Muscle of leg (tissue), 16 donors: ENCODE measurements at places on chromosomes 1 and 21.

GRCh38 chr21:29181799-29182470, 51.5 kb downstream of the MAP3K7CL start:
- DNase-seq = peak; percentile 58

DNA sequence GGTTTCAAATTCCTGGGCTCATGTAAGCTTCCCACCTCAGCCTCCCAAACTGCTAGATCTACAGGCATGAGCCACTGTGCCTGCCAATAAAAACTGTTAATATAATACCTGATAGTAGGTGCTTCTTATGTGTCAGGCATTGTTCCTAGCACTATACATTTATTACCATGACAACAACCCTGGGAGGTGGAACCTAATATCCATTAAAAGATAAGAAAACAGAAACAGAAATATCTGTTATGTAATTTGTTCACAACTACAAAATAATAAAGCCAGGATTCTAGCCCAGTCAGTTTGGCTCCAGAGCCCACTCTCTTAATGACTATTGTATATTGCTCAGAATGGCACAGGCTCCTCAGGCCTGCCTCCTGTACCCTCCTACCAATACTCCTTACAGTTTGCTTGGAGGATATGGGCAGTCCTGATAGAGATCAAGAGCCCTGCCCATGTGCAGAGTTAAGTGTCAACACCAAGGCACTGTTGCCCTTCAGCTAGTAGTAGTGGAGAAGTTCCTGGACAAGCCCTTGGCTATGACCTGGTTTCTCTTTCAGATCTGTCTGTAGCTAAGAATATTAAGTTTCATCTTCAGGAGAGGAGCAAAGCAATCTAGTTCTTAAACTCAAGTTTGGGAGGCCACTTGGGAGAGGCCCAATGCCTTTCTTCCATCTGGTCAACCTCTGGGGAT, 22.4 kb downstream of the RPL5 start:
- DNase-seq = no peak

- DNase-seq = no peak
Observed at GRCh38 chr1:103087256-103087655, 21.1 kb downstream of the COL11A1 start.

- DNase-seq = no peak
Observed at GRCh38 chr1:153343040-153343681, 5.5 kb downstream of the PGLYRP4 start.

- DNase-seq = no peak
Observed at GRCh38 chr1:201636510-201636971, 97.6 kb downstream of the NAV1 start.

DNA sequence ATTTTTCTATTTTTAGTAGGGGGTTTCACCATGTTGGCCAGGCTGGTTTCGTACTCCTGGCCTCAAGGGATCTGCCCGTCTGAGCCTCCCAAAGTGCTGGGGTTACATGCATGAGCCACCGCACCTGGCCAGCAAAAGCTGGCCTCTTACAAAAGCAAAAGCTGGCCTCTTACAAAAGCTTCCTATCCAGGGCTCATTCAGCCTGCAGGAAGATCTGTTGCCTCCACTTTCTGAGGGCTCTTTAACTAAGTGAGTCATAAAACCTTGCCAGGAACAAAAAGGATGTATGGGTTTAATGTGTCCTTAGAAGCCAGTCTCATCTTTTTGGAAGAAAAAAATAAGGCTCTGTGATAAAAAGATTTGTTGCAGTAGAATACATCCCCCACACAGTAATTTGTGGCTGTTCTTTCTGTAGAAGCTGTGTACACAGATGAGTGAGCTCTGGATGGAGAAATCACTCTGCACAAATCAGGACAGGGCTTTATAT, 15.0 kb downstream of the HTR1D start:
- no peak for DNase-seq

DNA sequence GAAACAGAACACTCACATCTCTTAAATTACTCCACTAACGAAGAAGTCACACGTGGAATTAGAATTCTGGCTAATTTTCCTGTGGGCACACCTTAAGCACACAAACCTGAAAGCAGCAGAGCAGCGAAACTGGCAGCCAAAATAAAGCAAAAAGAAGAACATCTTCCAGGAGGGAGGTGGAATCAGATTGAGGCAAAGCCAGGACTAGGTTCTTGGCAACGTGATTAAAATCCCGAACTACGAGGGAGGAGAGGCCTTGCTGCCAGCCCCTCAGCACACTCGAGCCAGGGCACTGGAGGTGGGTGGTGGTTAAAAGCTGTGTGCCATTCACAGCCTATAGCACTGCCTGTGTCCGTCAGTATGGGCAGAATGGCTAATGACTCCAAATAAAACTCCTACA, 58.0 kb downstream of the HIVEP3 start:
- no peak for DNase-seq

GRCh38 chr1:41733021-41733420, 185.7 kb downstream of the HIVEP3 start:
- DNase-seq = no peak

DNA sequence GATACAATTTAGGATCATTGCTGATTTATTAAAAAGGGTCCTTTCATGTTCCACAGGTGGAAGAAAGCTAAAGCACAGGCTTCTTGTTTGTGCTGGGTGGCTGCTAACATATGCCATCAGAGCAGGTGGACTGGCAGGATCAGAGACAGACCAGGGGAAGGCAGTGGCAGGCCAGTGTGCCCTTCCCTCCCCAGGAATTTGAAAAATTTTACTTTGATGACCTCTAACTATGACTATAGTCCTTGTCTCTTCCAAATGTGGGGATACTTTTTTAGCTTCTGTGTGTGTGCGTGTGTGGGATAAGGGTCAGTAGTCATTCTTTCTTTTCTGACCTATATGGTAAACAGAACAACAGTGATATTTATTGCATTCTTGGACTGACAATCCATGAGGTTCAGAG, 49.9 kb downstream of the LHX9 start:
- DNase-seq = no peak

GRCh38 chr21:18424276-18424675, 20.7 kb upstream of the TMPRSS15 start:
- no peak for DNase-seq

DNA sequence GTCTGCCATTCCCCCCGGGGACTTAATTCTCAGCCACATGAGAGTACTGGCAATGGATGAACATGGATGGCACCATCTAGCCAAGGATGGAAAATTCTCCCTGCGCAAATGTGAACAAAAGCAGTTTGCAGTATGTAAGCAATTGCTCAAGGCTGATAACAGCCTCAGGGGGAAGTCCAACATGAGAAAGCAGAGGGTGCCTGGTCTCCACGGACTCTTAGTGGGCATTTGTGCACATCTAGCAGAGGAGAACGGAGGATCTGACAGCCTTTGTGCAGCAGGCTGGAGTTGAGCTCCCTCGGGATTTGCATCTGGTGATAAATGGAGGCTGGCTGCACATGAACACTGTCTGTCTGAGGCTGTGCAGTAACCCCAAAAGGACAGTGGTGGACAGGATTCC, 13.9 kb upstream of the OLIG1 start:
- no peak for DNase-seq

DNA sequence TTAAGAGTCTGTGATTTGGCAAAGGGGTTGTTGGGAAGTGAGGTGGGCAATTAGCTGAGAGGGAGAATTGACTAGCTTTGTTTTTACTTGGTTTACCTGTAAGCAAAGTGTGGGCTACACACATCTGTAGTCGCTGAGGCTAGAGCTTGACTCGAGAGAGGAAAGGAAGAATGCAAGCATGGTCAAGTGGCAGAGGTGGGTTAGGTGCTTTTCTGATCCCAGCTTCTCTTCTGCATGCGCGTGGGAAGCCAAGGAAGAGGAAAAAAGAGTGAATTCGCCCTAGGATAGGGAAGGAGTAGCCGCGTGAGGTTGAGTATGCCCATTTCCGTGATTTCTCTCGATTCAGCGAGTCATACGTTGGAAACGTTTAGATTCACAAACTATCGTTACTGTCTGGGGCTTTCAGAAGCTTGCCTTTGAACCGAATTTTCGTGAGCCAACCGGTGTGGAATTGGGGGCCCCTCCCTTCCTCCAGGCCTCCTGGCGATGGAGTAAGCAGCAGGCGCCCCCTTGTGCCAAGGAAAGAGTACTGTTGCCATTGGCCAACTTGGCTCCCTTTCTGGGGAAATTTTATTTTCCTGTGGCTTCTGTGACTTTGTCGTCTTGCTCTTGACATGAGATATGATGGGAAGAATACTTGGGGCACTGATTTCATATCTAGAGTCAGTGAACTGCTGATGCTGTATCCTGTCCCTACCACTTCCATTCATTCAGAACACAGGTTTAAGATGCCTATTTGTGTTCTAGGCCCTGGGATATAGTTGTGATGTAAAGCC, 1.3 kb downstream of the PIGV start:
- DNase-seq = peak; percentile 95
